ENCODE measurements at places on chromosomes 6 and 20. TPM values are rescaled to one million over a fixed set of nuclear protein-coding genes. Genes with fewer than 3 reads are reported as not detected.

OPRL1 gene
- 2.7 TPM for total RNA-seq

HDGFL1 gene
- total RNA-seq: not detected

EYS gene
- 0.31 TPM for total RNA-seq

SNAI1 gene
- total RNA-seq: 4.1 TPM

MLIP gene
- 0.76 TPM for total RNA-seq

TPBG gene
- total RNA-seq: 13.0 TPM

SUMO4 gene
- total RNA-seq: 5.0 TPM

HECA gene
- total RNA-seq: 38.1 TPM

NKAIN4 gene
- total RNA-seq: not detected

RSPO3 gene
- 3.5 TPM for total RNA-seq

DNA sequence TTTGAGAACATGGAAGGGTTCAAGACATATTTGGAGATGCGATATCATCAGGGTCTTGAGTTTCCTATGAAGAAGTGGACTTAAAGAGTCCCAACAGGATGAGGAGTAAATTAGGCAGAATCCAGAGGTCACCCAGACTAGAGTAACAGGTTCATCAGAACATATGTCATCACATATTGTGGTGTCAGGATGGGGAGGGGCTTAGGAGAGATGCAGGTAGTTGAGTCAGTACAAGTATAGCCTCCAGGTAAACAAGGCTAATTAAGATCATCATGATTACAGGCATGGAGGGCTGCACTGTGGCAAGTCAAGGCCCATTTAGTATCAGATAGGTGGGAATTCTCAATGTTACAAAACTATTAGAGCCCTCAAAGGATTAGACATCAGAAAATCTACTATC is 90.1 kb upstream of the PAK5 start:
- H3K4me3 ChIP-seq: no peak overlapping the region
- no peak for DNase-seq
- no peaks in the 10 kb centered on the region for H3K27me3 ChIP-seq
- H3K27ac ChIP-seq: no peak overlapping the region
- H3K36me3 ChIP-seq: no peaks in the 10 kb centered on the region

GRCh38 chr6:10554826-10555225 is 33.7 kb downstream of the GCNT2 start:
- no peaks in the 10 kb centered on the region for H3K27me3 ChIP-seq
- no peak overlapping the region for H3K4me3 ChIP-seq
- H3K4me1 ChIP-seq: peaks cover 15% of the 10 kb centered on the region
- no peak overlapping the region for H3K27ac ChIP-seq
- H3K36me3 ChIP-seq: peaks cover 4% of the 10 kb centered on the region

GRCh38 chr20:14113416-14113815 is 118.1 kb downstream of the MACROD2 start:
- H3K27ac ChIP-seq: no peak overlapping the region
- H3K4me3 ChIP-seq: no peak overlapping the region
- no peak for DNase-seq
- no peaks in the 10 kb centered on the region for H3K27me3 ChIP-seq
- no peaks in the 10 kb centered on the region for H3K36me3 ChIP-seq

DNA sequence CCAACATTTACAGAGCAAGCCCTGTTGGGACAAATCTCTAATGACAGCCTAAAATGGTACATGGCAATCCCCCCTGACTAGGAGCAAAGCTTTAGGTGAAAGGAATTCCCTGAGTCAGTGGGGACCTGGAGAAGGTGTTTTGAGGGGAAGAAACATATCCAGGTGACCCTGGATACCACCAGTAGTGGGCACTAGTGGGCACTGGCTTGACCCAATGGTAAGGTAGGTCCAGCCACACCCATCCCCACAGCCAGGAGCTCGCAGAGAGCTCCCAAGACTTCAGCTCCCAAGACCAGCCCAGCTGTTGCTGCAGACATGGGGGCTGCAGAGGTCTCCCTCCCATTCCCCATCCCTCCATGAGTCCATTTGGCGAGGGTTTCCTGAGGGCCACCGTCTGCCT is 19.5 kb downstream of the GRM4 start:
- no peak for DNase-seq
- no peaks in the 10 kb centered on the region for H3K36me3 ChIP-seq
- no peaks in the 10 kb centered on the region for H3K27me3 ChIP-seq
- no peaks in the 10 kb centered on the region for H3K4me1 ChIP-seq
- no peak overlapping the region for H3K4me3 ChIP-seq

GRCh38 chr6:86715676-86716075 is 221.7 kb upstream of the HTR1E start:
- no peak overlapping the region for H3K4me3 ChIP-seq
- H3K4me1 ChIP-seq: no peaks in the 10 kb centered on the region
- DNase-seq: no peak
- H3K27ac ChIP-seq: no peak overlapping the region
- H3K27me3 ChIP-seq: no peaks in the 10 kb centered on the region
- no peaks in the 10 kb centered on the region for H3K36me3 ChIP-seq

- H3K27me3 ChIP-seq: no peaks in the 10 kb centered on the region
- H3K36me3 ChIP-seq: no peaks in the 10 kb centered on the region
- no peak for DNase-seq
- H3K4me3 ChIP-seq: no peak overlapping the region
- no peak overlapping the region for H3K27ac ChIP-seq
Observed at GRCh38 chr20:6381887-6382286, 259.1 kb upstream of the FERMT1 start.

- DNase-seq: no peak
- no peaks in the 10 kb centered on the region for H3K36me3 ChIP-seq
- H3K27ac ChIP-seq: no peak overlapping the region
- H3K4me3 ChIP-seq: no peak overlapping the region
- H3K4me1 ChIP-seq: peaks cover 38% of the 10 kb centered on the region
Observed at GRCh38 chr6:25960734-25961133, 1.9 kb upstream of the TRIM38 start.

DNA sequence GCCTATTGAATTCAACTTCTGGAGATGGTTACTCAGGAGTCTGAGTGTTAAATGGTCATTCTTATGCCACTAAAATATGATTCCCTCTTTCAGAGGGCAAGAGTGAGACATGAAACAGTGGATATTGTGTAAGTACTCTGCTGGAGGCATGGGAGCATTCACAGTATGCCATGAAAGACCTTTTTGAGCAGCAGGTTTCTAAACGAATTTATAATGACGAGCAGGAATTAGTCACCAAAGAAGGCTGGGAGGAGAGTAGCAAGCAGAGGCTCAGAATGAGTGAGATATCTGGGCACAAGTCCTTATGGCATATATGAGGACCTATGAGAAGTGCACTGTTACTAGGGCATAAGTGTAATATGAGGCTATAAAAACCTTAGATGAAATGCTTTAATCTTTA is 10.9 kb upstream of the MYB start:
- no peak overlapping the region for H3K4me3 ChIP-seq
- no peaks in the 10 kb centered on the region for H3K36me3 ChIP-seq
- no peaks in the 10 kb centered on the region for H3K4me1 ChIP-seq
- no peaks in the 10 kb centered on the region for H3K27me3 ChIP-seq
- H3K27ac ChIP-seq: no peak overlapping the region

DNA sequence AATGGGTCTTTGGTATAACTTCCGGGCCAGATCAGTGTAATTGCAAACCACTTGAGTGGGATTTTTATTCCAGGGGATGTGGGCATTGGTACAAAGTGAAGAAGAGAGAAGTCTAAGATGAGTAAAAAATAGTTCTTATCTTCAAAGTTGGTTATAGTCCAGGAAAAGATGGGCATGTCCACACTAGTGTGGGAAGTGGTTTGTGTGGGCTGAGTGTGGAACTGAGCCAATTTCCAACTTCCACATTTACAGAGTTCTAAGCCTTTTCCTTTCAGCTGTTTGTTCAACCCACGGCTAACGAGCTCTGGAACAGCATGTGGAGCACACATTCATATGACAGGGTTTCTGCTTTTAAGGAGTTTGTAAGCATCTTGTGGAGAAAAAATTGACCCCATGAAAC is 72.3 kb upstream of the IFNGR1 start:
- peak; percentile 76 for DNase-seq
- no peak overlapping the region for H3K4me3 ChIP-seq
- H3K4me1 ChIP-seq: no peaks in the 10 kb centered on the region
- no peak overlapping the region for H3K27ac ChIP-seq

GRCh38 chr6:25340431-25341202 is 61.4 kb downstream of the CARMIL1 start:
- no peaks in the 10 kb centered on the region for H3K36me3 ChIP-seq
- no peak for DNase-seq
- H3K4me3 ChIP-seq: no peak overlapping the region
- peaks cover 8% of the 10 kb centered on the region for H3K4me1 ChIP-seq
- H3K27ac ChIP-seq: no peak overlapping the region

GRCh38 chr6:141123049-141123448 is 1009.7 kb upstream of the GJE1 start:
- H3K27me3 ChIP-seq: no peaks in the 10 kb centered on the region
- no peaks in the 10 kb centered on the region for H3K4me1 ChIP-seq

- H3K4me3 ChIP-seq: no peak overlapping the region
- H3K27me3 ChIP-seq: no peaks in the 10 kb centered on the region
- no peak overlapping the region for H3K27ac ChIP-seq
- no peak for DNase-seq
Observed at GRCh38 chr6:7494638-7495037, 46.8 kb upstream of the DSP start.

GRCh38 chr6:158219228-158219627 is 51.1 kb downstream of the GTF2H5 start:
- DNase-seq: no peak
- peaks cover 3% of the 10 kb centered on the region for H3K4me1 ChIP-seq
- no peak overlapping the region for H3K4me3 ChIP-seq
- H3K27ac ChIP-seq: no peak overlapping the region

- no peaks in the 10 kb centered on the region for H3K27me3 ChIP-seq
- H3K4me1 ChIP-seq: no peaks in the 10 kb centered on the region
- DNase-seq: no peak
- no peak overlapping the region for H3K27ac ChIP-seq
- H3K4me3 ChIP-seq: no peak overlapping the region
- no peaks in the 10 kb centered on the region for H3K36me3 ChIP-seq
Observed at GRCh38 chr6:48255094-48255493, 144.1 kb upstream of the PTCHD4 start.

- no peaks in the 10 kb centered on the region for H3K36me3 ChIP-seq
- no peaks in the 10 kb centered on the region for H3K4me1 ChIP-seq
- no peak overlapping the region for H3K27ac ChIP-seq
- no peaks in the 10 kb centered on the region for H3K27me3 ChIP-seq
- no peak for DNase-seq
Observed at GRCh38 chr6:167528239-167528638, 203.4 kb downstream of the TTLL2 start.

DNA sequence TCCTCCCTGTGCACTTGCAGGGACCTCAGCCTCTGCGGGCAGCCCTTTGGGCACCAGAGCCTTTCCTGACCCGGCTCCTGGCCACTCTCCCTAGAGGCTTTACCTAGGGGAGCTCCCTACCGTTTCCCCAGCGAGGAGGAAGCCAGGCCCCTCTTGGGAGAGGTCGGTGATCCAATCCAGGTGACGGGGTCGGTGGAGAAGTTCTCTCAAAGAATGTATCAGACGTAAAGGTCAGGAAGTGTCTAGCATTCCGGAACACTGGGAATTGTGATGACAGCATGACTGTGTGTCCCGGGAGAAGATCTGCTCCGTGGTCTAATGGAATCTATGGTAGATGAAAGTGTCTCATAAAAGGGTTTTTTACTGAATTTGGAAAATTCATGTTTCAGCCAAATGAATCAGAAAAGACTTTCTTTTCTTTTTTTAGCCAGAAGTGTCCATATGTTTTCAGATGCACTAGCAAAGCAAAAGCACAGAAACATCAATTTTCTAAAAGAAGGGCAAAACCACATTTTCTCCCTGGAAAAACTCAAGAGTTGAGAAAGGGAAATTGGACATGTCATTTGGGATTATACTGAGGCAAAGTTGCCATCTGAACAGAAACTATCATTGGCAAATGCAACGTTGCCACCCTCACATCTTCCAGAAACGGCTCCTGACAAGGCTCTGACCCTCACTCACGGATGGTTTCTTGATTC is 289.4 kb downstream of the THBS2 start:
- DNase-seq: no peak
- H3K27me3 ChIP-seq: no peaks in the 10 kb centered on the region
- no peaks in the 10 kb centered on the region for H3K4me1 ChIP-seq
- no peaks in the 10 kb centered on the region for H3K36me3 ChIP-seq
- no peak overlapping the region for H3K27ac ChIP-seq

DNA sequence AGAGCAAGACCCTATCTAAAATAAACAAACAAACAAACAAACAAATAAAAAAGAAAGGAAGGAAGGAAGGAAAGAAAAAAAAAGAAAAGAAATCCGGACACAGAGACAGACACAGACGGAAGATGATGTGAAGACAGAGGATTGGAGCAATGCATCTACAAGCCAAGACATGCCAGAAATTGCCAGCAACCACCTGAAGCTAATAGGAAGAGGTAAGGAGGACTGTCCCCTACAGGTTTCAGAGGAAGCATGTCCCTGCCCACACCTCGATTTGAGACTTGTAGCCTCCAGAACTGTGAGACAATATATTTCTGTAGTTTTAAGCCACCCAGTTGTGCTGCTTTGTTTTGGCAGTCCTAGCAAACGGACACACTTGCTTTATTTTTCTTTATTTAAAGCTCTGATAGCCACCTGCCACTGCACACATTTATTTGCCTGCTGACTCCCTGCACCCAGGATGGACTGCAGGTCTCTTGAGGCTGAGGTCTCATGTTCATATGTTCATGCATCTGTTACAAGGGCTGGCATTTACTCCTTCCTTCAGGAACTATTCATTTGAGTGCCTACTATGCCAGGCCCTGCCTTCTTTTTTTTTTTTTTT is 20.7 kb upstream of the ZMYND8 start:
- H3K27me3 ChIP-seq: no peaks in the 10 kb centered on the region
- no peaks in the 10 kb centered on the region for H3K36me3 ChIP-seq
- H3K4me1 ChIP-seq: peaks cover 10% of the 10 kb centered on the region
- no peak for DNase-seq

- H3K27ac ChIP-seq: no peak overlapping the region
- H3K27me3 ChIP-seq: no peaks in the 10 kb centered on the region
- no peaks in the 10 kb centered on the region for H3K4me1 ChIP-seq
- no peak overlapping the region for H3K4me3 ChIP-seq
- no peak for DNase-seq
Observed at GRCh38 chr6:12356983-12357972, 67.1 kb downstream of the EDN1 start.

GRCh38 chr6:145468534-145468933 is 266.8 kb downstream of the EPM2A start:
- H3K4me1 ChIP-seq: no peaks in the 10 kb centered on the region
- DNase-seq: no peak
- H3K4me3 ChIP-seq: no peak overlapping the region
- no peaks in the 10 kb centered on the region for H3K36me3 ChIP-seq

GRCh38 chr6:67102743-67103142 is 1395.7 kb upstream of the EYS start:
- H3K36me3 ChIP-seq: no peaks in the 10 kb centered on the region
- H3K4me3 ChIP-seq: no peak overlapping the region
- no peaks in the 10 kb centered on the region for H3K4me1 ChIP-seq
